NCI-H187 treated with DMSO at 0.1 percent for 48 hours (cell line): ENCODE measurements at places on chromosomes 3 and 15.

DNA sequence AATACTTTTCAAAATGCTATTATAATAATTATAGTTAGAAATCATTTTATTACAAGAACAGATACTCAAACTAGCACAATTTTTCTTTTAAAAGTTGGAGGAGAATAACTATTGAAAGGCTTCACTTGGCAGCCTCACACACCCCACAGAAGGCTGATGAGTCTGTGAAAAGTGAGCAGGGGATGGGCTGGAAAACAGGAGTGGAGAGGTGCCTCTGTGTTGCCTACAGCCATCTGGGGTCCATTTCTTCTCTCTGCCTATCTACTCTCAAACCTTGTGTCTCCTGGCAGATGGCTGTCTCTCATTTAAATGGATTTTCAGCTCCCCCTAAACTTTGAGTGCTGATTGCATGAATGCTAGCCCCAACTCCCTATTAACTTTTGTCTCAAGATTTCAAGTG, 230.8 kb downstream of the CLSTN2 start:
- DNase-seq = no peak

GRCh38 chr3:13343601-13344000, 76.5 kb downstream of the NUP210 start:
- DNase-seq = no peak

GRCh38 chr15:72740219-72740618, 43.3 kb downstream of the ADPGK start:
- DNase-seq = no peak

DNA sequence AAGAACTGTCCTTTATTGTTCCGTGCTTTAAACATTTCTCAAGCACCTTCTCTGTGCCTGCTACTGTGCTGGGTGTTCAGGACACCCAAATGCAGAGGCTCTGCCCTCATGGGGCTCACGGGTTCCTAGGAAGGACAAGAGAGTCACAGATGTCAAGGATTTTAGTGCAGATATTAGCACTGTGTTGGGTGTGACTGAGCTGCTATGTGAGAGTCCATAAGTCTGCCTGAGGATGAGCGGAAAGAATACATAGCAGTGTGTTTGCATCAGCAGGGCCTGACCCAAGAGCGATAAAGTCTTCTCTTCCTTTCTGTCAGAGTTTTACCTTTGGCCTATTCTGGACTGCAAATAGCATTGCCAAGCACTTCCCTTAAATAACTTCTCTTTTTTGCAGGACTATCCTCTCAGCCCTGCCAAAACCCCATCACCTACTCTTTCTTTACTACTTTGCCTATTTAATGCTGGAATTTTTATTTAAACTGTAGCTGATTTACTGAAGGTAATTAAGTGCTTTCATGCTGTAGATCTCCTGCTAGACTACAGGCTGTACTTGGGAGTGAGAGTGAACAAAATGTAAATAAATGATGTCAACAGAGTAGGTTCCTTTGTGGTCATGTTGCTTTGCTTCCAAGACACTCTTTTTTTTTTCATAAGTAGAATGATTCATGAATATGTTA, 459.4 kb upstream of the TPRG1 start:
- no peak for DNase-seq

DNA sequence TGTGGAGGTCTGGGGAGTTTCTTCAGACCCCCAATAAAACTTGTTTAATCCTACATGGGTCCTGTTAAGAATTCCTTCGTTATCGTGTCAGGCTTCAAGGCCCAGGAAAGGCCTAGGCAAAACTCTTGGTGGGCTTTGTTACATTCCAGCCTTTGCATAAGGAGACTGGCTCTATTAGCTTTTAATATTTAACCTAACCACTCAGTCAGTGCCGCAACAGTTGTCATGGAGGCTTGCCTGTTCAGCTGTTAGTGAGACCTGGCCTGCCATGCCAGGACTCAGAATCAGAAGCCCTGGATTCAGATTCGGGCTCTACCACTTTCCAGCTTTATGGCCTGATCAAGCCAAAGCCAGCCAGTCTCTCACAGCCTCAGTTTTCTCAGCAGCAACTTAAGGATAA, 19.6 kb downstream of the EIF1B start:
- DNase-seq = no peak

DNA sequence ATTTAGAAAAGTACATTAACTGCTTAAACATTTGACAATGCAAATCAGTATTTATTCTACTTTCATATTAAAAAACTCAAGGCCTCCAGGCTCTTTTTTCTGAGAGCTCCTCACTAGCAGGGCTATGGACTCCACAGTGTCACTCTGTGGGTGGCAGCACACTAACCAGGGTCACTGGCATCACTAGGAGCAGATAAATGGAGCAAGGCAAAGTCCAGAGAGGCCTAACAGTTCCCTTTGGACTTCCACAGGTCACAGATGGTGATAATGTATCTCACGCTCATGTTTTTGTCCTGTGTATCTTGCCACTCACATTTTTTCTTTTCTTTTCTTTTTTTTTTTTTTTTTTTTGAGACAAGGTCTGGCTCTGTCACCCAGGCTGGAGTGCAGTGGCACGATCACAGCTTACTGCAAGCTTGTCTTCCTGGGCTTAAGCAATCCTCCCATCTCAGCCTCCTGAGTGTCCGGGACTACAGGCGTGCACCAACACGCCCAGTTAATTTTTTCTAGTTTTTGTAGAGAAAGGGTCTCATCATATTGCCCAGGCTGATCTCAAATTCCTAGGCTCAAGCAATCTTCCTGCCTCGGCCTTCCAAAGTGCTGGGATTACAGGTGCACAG, 7.8 kb downstream of the SPG21 start:
- no peak for DNase-seq

- DNase-seq = no peak
These were observed 89.5 kb downstream of the DHX30 start for GRCh38 chr3:47892286-47893040.

- no peak for DNase-seq
These were observed 88.7 kb downstream of the ARIH1 start for GRCh38 chr15:72562878-72563277.

GRCh38 chr3:146305808-146306423, 55.0 kb upstream of the PLSCR4 start:
- DNase-seq = no peak

DNA sequence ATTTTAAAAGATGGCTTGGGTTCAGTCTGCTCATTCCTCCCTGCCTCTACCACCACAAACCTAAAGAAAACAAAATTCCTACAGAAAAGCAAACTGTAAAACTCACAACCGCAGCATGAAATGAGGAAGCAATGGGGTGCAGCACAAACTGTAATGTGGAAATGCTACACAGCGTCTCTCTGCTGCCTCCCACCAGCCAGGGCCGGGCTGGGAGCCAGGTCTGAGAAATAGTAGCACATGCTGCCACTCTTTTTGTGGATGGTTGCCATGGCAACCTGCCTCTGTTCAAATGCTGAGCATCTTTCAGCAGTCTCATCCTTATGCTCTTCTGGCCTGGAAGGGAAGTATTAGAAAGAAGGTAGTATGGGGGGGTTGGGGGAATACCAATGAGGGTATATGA, 55.4 kb downstream of the EOMES start:
- no peak for DNase-seq

DNA sequence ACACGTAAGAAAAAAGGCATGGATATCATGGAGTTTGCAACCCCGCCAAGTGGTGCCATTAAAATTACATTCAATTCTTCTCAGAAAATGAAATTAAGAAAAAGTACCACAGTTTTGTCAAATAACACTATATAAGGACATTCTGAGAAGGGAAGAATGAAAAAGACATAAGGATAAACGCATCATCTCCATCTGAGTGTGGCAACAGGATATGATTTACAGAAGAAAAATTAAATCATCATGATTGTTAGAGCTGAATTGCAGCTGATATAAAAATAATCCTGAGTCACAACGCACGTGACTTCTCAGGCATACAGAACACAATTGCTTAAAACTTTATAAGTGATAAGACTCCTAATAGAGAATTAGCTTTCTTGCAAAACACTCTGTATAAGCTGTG, 133.8 kb downstream of the GREM1 start:
- DNase-seq = no peak

- no peak for DNase-seq
These were observed 94.8 kb upstream of the ANKRD28 start for GRCh38 chr3:15892311-15893227.

DNA sequence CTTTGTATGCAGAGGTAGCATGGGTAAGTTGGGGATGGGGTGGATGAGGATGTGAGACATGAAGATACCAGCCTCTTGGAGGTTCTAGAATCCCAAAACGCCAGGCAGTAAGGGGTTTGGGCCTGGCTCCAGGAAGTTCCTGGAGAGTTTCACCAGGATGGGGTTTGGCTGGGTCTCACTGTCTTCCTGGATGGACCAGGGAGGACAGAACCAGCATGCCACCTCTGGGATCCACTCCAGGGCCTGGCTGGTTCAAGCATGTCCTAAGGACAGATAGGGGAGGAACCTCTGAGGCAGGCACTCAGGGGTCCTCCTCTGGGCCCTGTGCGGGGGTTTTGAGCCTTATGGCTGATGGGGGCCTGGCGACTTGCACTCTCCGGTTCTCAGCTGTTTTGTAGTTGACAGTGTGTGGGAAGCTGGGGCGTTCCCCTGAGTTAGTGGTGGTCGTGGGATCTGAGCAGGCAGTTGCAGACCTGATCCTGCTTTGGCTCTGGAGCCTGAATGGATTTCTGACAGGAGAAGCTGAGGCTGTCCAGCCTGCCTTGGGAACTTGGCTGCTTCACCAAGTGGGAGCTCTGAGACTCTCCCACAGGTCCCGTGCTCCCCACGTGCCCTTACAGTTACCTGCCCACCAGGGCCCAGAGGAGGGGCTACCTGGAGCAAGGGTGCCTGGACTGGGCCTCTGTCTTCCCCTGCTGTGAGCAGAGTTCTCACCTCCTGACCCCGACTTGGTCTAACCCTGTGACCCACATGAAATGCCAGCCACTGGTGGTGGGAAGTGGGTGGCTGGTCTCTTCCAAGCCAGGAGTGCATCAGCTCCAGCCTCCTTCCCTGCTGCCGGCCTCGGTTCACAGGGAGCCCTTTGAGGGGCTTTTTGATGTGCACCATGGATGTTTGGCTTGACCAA, 128.4 kb downstream of the EEFSEC start:
- no peak for DNase-seq

DNA sequence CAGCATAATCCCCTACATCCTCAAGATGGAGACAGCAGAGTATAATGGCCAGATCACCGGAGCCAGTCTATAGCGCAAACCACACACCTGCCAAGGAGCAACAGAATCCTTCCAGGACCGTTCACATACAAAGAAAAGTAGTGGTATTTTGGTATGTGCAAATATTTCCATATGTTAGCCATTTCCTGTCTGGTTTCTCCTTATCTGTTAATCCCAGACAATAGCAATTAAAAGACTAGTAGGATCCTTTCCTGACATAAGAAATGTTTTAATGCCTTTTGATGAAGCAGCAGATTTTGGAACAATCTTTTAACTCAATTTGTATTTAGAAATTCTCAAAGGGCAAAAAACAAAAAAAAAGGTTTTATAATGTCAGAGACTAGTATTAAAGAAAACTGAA, 22.2 kb downstream of the MRPS25 start:
- DNase-seq = no peak

GRCh38 chr3:144028798-144029411, 57.3 kb downstream of the DIPK2A start:
- no peak for DNase-seq

- no peak for DNase-seq
These were observed 170.8 kb downstream of the ALCAM start for GRCh38 chr3:105537371-105538080.

DNA sequence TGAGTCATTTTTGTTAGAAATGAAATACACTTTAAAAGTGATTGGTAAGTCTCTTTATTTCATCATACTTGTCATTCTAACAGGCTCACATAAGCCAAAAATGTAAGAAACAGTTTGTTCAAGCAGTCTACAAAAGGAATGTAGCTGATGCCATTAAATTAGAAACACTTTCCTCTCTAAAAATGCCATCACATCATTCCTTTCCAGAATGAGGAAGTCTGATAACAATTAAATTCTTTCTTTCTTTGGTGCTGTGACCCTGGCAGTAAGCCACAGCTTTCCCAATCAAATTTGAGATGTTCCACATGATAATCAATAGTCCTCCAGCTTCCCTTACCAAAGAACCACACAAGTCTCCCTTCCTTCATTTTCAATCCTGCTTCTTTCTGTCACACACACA, 9.4 kb upstream of the P2RY1 start:
- no peak for DNase-seq

DNA sequence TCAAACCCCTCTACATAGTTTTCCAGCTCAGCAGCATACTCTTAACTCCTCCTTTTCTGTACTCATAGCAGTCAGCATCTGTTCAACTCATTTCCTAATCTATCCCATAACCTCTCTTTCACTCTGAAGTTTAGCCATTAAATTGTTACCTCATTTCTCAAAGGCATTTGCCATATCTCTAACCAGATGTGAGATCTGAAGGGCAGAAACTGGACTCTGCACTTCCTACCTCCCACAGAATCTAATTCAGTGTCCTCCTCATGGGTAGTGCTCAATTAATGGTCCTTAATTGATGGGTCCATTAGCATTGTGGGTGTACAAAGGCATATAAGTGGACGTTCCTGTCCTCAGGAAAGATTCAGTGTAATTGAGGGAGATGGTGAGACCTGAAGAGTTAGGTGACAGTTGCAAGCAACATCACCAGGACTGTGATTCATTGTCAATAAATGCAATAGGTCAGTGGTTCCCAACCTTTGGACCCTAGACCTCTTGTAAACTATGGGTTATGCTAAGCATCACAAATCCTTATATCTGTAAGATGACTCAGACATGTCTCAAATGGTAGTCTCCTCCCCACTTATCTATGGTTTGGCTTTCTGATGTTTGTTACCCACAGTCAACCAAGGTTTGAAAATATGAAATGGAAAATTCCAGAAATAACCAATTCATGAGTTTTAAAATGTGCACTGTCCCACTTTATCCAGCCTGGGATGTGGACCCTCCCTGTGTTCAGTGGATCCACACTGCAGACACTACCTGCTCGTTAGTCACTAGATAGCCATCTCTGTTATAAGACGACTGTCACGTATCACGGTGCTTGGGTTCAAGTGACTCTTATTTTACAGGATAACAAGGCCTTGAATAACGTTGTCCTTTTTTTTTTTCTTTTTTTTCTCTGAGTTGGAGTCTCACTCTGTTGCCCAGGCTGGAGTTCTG, 25.0 kb upstream of the UACA start:
- DNase-seq = no peak

DNA sequence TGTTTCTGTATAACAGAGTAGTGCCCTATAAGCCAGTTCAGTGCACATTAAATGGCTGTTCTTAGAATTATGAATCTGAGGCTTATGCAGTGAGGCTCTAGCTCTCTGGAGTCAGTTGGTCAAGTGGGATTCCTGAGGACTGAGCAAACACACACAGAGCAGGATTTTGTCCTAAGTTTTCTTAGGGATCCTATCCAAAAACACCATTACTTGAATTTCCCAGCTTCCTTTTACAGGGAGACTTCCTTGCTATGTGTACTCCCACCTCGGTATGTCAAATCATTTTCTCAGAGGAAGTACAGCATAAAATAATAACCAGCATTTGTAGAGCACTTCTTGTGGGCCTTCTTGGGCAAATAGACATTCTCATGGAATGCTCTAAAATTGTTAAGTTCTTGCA, 63.1 kb upstream of the GOLGA6B start:
- DNase-seq = no peak

DNA sequence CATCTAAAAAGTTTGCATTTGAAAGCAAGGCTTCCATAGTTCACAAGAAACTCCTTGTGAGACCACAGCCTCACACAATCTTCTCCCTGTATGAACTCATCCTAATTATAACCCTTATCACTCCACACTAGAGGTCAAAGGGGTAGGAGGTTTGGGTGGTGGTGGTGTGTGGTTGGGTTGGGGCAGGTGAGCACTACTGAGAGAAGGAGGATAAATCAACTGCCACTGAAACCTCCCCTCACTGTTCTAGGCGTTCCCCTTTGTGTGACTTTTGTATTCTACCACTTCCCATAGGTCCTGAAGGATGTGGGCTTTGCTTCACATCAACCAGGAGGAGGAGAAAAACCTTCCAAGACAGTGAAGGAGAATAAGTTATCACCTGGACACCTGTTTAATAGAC, 6.4 kb upstream of the AGBL1 start:
- DNase-seq = no peak
